Effector CD8-positive, alpha-beta T cell (primary cell): ENCODE measurements at places on chromosomes 2 and 18.

DNA sequence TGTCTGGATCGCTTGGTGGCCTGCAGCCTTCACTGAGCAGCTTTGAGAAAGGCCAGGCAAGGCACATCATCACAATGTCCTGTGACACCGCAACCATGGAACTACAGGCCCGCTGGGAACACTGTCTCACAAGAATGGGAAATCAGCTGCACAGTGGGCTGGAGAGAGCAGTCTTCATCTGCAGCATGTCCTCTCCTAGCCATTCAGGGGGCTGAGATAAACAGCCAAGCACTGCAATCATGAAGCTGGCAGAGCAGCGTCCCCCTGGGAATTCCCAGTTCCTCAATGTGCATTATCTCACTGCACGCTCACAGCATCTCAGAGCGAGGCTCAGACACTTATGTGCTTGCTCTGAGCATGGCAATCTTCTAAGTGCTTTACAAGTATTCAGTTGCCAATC lies 1.9 kb downstream of the CMPK2 start:
- no peak for DNase-seq

DNA sequence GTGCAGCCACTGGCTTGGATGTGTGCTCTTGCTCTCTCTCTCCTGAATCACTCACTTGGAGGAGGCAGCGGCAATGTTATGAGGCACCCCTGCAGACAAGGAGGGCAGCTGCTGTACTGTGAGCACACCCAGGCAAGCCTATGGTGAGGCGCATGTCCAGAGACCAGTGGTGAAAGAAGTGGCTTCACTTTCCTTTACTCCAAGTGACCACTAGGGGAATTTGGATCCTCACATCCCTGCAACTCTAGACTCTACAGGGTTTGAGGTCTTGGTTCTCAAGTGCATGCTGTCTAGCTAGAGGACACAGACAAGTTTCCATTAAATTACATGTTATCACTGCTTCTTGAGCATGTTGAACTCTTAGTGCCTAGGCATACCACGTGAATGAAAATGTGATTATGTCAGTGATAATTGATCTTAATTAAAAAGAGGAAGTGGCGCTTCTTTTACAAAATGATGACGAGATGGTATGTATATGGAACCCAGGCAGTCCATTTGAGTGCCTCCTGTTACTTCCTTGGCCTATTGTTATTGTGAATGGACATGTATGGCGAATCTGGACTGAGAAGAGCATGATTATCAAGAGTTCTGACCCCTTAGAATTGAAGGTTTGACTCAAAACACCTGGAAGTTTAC lies 181.0 kb upstream of the CDH2 start:
- DNase-seq: no peak

GRCh38 chr2:43455296-43455695 lies 140.5 kb downstream of the THADA start:
- DNase-seq: no peak

GRCh38 chr18:36492604-36493329 lies 195.3 kb downstream of the FHOD3 start:
- DNase-seq: no peak

DNA sequence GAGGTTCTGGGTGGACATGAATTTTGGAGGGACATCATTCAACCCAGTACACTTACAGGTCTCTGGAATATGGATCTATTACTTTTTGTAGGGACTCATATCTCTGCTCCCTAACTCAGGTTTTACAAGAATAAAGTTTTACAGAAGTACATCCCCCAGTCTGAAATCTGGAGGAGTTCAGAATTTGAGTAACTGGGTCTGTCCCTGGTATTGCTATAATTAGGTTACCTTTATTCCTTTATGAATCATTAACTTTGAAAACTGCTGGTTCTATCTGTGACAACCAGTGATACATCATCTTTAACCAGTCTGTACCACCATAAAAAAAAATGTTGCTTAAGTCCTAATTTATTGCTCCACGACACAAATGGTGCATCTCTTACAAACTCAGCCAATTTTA lies 59.9 kb downstream of the INSIG2 start:
- no peak for DNase-seq

DNA sequence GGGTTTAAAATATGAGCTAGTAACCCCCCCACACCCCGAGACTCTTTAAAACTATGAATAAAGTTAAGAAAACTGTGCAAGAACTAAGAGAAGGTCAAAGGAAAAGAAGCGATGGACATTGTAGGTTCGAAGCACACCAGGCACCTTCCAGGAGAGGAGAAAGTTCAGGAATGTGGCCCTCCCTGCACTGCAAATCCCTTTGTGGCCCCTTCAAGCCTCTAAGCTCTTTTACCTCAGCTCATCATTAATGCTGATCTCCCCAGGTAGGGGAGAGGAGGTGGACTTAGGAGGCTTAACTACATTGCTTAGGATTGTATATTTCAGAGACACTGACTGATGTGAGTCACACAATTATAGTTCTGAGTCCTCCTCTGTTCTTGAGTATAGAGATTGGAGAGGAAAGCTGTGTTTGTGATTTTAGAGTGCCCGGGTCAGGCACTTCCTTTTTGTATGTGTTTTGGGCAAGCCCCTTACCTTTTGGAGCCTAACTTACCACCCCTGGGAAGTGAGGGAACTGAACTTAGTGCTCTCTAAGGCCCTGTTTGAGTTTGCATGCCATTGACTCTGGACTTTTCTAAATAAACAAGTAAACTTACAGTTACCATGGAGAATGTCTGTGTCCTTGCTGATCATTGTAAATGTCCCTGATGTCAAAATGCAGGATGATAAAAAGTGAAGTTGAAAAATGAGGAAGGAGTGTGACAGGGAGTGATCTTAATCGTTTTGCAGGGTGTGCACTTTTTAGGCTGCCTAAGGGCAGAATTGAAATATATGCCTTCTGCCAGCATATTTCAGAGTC lies 140.8 kb upstream of the ZEB2 start:
- DNase-seq: no peak

- DNase-seq: no peak
These were observed 3.2 kb downstream of the NRP2 start for GRCh38 chr2:205685314-205686055.

DNA sequence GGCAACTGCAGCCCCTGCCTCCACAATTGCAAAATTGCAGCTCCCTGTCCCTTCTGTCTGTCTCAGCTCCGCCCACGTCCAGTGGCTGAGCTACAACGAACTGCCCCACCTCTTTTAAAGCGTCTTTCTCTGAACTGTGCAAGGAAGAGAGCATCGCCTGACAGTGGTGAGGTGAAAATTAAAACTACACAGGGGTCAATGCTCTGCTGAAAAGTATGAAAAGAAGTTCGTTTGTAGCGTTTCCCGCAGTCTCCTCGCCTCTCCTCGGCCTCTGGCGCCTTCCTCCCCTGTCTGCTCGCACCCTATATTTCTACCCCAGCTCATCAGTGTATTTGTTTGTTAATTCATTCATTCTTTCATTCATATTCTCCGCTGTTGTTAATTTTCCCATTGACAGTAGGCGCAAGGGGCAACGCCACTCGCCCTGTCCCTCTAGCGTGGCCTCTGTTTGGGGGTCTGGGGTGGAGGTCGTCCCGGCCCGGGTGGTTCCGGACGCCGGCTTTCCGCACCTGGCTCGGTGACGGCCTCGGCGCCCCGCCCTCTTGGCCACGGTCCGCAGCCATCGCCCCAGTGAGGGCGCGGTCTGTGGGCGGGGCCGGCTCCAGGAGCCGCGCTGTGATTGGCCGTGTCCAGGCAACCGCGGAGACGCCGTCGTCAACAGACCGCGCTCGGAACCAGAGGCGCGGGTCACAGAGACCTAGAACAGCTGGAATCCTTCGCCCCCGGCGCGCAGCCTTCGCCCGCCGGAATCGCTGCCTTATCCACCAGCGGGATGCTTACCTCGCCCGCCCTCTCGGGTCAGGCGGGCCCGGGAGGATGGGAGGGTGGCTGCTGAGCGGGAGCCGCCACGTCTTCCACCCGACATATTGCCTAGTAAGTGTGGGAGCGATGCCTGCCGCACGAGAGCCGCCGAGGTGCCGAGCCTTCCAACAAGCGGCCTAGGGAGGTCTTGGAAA lies at the start of gene VWA3B:
Gene VWA3B, plus strand, starts transcription at position 677 of the 956 bp plus-strand sequence. CDS start 5,926 bp downstream, outside the sequence.
- DNase-seq: no peak

GRCh38 chr2:240518981-240519380 lies 38.8 kb downstream of the ANKMY1 start:
- DNase-seq: no peak

- DNase-seq: no peak
These were observed 81.0 kb downstream of the TPO start for GRCh38 chr2:1494257-1494656.

DNA sequence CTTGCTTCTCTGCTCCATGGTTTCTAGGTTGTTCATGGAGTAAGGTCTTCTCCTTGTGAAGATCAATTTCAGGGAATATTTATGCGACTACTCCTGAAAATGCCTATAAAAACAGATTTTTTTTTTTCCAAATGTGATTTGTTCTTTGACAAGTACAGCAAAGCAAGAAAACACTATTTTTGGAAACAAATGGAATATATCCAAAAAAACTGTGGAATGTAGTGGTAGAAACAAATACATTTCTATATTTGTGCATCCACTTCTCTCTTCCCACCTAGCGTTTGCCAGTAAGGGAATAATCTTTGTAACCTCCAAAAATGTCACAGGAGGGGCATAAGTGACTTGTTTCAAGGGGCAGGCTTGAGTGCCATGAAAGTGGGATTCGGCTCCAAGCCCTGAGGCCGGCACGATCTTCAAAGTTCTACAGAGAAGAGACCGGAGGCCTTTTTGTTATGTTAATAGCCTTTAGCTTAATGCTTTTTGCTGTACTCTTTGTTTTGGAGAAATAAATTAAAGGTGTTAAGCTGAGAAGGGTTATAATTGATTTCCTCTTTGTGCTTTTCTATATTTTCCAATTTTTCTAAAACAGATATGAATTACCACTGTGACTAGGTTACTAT lies 200.6 kb downstream of the NRP2 start:
- DNase-seq: no peak

GRCh38 chr2:24724111-24724775 lies 68.9 kb downstream of the PTRHD1 start:
- DNase-seq: no peak

- DNase-seq: no peak
These were observed 403.3 kb upstream of the NETO1 start for GRCh38 chr18:73270920-73271634.

- no peak for DNase-seq
These were observed 57.9 kb downstream of the HDLBP start for GRCh38 chr2:241257419-241258032.

DNA sequence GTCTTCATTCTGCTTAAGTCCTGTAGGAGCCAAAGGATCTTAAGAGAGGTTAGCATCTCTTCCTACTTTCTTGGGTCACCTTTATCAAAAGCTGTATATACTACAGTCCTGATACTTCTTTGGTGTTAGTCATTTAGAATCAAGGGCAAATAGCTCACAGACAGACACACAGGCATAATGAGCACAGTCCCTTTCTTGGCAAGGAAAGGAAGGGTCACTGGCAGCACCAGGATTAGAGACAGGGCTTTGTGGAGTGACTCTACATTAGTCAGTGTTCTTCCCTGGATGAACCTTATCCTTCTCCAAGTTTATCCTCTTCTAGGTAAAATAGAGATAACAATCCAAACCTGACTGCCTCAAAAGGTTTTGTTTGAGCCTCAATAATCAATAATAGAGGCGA lies 40.0 kb upstream of the NCKAP5 start:
- no peak for DNase-seq

DNA sequence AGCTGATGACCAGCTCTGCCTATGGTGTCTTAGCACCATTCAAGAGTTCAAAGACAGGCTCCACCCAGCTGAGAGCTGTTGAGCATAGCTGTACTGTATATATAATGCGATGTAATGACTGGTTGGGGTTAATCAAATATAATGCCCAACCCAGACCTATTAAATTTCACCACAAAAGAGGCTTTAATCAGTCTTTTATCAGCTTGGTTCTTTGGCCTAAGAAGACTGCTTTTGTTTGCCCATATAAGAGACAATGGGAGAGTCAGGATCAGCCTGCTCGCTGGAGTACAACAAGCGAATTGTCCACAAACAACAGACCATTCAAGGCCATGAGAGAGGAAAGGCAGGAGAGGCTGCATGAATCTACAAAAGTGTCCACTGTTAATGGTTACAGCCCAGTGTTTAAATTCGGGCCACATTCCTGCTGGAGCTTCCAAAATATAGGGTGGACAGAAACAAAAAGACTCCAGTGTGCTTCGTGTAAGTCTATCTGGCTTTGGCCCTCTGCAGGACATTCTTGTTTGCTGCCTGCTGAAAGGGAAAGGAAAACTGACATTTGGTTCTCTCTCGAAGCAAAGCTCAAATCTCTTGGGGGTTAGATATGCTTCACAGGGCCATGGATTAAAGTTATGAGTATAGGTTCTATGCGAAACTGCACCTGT lies 299.0 kb upstream of the FBXO11 start:
- DNase-seq: no peak

- no peak for DNase-seq
These were observed 72.5 kb downstream of the ARL6IP6 start for GRCh38 chr2:152790883-152791282.

- DNase-seq: no peak
These were observed 1462.7 kb upstream of the NXPH2 start for GRCh38 chr2:140242889-140243288.

- no peak for DNase-seq
These were observed 44.9 kb downstream of the PTPN2 start for GRCh38 chr18:12839057-12839525.

DNA sequence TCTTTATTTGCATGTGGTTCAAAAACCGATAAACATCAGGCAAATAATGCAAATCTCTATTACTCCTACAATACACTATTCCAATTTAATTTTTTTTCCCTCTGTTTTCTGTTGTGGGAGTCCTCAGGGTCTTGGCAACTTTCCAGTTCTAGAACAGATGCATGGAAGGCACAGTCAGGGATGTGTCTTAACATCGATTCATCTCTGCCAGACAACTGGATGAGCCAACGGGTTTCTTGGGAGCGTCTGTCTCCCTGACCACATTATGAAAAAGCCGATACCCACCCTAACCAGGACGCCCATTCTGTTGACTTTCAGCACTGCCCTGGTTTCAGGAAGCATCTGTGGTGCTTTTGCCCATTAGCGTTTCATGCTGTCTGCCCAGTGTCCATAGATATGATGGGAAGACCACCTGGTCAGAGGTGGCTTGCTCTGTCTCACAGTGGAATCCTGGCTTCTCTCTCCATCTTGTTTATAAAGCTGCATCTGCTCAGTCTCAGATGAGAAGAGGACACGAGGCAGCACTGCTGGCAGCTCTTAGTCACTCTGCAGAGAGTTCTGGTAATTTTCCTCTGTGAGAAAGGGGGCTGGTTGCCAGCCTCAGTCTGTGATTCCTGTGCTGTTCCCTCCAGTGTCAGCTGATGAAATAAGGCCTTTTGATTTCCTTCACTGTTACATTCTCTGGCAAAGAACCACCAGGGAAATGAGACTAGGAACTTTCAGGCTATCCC lies 57.9 kb upstream of the KCNE4 start:
- no peak for DNase-seq

DNA sequence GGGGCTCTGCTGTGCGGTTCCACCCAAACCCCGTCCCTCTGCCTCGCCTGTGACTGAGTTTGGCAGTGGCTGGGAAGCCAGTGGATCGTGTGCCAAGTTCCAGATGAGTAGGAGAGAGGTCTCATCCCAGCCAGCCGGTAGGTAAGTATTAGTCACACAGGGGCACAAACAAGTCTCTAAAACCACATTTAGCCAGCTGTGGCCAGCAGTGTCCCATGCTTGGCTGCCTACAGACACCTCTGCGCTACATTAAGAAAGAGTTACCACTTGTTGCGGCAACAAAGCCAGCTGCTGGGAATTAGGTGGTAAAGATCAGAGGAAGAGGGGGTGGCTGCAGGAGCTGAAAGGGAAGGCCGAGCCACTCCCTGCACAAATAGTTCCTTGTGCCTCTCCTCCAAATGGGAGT lies 81.2 kb downstream of the GATA6 start:
- DNase-seq: no peak
